ENCODE measurements at places on chromosomes 4 and X. TPM values are rescaled to one million over a fixed set of nuclear protein-coding genes. Genes with fewer than 3 reads are reported as not detected.

RADX gene
- 2.6 TPM for polyA plus RNA-seq

LEF1 gene
- polyA plus RNA-seq = 8.1 TPM

LRCH2 gene
- not detected for polyA plus RNA-seq

- no peak overlapping the region for H3K4me3 ChIP-seq
- H3K27ac ChIP-seq = no peak overlapping the region
- no peak for DNase-seq
- H3K4me1 ChIP-seq = peaks cover 7% of the 10 kb centered on the region
Observed at GRCh38 chr4:102620697-102621497, 119.7 kb downstream of the NFKB1 start.

GRCh38 chr4:129429581-129430320 lies 333.8 kb downstream of the C4orf33 start:
- no peaks in the 10 kb centered on the region for H3K36me3 ChIP-seq
- no peak overlapping the region for H3K27ac ChIP-seq
- H3K4me3 ChIP-seq = no peak overlapping the region

Data from naive B cell (primary cell).